Activated T-cell treated with anti-CD3 and anti-CD28 coated beads for 4 hours (primary cell): ENCODE measurements at places on chromosomes 2 and 18.

DNA sequence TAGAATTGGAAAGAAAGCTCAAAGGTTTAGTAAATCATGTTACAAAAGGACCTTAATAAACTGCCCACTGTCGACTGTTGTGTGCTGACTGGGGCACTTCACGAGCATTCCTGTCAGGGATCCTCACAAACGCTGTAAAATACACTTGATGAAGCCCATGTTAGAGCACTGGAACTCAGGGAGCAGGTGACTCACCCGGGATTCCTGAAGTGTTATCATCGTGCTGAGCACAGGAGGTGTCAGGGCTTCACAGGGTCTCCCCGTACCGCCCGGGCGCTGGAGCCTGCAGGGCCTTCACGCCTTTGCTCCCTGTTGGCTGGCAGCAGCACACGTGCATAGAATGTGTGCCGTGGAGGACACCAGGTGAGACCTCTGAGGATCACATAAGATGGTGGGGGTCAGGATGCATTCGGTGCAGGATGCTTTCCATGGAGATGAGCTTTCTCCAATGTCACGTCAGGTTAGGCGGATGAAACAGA lies 187.3 kb downstream of the SNTG2 start:
- DNase-seq, result no peak

DNA sequence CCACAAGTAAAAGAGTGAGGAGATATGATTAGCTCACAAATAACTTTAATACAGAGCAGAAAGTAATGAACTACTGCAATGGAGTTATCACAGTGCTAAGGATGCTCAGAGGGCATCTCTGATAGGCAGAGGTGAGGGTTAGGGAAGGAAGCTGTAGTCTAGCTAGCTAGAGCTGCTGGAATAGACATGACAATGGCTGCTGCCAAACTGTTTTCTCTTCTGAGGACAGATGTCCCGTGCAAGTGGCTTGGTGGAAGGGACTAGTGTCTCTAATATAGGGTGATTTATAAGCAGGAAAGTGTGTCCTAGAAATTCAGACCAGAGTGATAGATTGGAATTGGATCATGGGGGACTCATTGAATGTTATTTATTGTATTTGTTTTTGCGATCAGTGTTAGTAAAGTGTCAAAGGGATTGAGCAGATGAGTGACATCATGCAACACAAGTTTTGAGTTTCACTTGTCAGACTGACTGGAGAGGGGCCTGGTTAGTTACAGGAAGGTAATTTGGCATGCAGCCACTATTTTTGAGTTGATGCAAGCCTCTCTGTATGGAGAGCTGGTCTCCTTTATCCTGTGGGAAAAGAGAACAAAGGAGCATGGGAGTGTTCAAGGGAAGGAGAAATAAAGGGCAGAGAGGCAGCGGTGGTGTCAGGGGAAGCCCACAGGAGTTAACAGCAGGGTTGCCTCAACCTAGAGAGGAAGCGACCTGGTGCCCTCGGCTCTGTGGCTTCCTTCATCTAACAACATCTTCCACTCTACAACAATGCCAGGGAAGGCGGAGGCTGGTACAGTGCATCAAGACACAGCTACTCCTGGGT lies 1.9 kb downstream of the CTLA4 start:
- peak; percentile 12 for DNase-seq

DNA sequence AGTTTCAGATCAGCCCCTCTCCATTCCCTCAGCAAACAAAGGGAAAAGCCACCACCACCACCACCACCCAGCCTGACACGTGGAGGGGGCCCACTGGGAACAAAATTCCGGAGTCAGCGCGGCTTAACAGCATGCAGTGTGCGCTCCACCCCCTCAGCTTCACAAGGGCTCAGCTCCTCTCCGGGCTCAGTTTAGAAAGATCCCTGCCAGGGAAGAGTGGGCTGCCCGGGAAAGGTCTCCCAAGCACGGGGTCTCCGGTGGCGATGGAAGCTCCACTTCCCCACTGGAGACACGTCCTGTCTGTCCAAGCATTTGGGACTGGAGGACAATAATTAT lies 55.7 kb downstream of the SNORC start:
- DNase-seq, result no peak

- DNase-seq, result no peak
Observed at GRCh38 chr2:65922794-65923193, 490.4 kb upstream of the SPRED2 start.

GRCh38 chr18:51527826-51528225 lies 330.3 kb upstream of the MEX3C start:
- DNase-seq, result no peak

DNA sequence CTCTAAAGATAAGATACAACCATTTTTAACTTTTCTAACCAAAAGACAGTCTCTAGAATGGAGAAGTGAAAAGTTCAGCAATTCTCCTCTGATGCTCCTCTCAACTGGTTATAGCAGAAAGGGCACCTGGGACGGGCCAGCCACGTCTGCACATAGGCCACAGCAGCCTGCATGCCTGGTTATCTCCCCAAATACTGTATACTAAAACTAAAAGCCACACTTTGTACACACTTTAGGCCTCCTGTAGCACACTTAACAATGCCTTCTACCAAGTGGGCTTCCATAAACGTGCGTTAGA lies 179.1 kb downstream of the ANKRD44 start:
- no peak for DNase-seq

- no peak for DNase-seq
Observed at GRCh38 chr2:179720173-179720772, 141.1 kb downstream of the ZNF385B start.

DNA sequence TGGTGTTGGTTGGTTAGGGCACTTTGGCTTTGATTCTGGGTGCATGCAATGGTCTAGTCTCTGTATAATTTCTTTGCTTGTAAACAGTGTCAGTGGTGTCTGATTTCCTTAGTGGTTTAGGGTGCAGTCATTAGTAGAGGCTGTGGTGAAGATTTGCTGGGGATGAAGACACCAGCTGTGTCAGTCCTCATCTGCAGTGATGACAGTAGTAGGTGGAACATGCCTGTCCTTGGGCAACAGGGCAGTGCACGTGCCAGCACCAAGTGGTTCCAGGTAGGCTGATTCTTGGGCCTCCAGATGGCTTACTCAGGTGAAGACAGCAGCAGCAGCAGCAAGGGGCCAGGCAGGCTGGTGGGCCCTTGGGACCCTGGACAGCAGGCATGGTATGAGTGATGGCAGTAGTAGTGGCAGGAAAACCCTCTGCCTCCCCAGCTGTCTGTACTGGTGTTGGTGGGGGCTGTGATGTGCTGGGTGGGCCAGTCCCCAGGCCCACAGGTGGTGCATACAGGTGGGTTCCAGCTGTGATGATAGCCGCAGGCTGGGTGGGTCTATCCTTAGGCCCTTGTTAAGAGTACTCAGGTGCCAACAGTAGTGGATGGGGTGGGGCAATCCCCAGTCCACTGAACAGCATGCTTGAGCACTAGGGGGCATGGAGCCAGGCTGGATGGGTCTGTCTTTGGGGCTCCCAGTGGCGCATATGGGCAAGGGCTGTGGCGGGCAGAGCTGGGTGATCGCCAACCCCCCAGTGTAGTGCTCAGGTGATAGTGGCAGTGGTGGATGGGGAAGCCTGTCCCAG lies 140.7 kb upstream of the THUMPD2 start:
- DNase-seq, result no peak

- DNase-seq, result no peak
Observed at GRCh38 chr2:150520887-150521664, 33.6 kb upstream of the RND3 start.

- DNase-seq, result no peak
Observed at GRCh38 chr2:197259470-197259999, 51.0 kb downstream of the ANKRD44 start.

DNA sequence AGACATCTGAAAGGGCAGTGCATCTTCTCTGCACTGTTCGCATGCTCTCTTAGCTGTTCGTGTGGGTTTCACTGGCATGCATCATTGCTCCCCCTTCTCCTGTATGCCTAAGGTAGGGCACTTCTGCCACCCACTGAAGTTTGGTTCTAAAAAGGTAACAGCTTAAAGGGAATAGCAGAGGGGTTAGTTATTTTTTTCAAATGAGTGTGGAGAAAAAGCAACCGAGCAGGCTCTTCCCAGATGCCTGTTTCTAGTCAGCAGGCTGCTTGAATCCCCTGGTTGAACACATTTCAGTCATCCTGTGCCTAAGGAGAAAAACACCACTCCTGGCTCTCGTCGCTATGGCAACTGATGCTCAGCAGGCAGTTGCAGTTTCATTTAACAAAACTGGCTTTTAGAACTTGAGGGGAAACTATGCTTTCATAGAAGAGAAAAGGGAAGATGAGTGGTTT lies 69.8 kb upstream of the GALNT3 start:
- no peak for DNase-seq

DNA sequence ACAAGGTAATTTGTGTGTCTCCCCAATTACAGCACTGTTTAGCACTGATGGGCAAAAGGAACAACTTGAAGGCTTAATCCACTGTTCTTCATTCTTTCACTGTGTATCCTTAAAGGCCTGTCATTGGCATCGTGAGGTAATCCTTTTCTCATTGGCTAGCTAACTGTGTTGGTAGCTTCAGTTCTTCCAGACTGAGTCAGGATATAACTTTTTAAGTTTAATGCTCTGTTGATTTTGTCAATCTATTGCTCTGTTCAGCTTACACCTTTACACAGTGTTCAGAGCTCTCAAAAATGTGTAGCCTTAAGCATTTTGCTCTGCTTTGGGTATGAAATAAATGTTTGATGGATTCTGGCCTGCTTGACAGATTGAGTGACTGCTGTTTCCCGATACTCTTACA lies 148.2 kb downstream of the KIAA1328 start:
- DNase-seq, result no peak

GRCh38 chr2:188326669-188327301 lies 35.1 kb downstream of the GULP1 start:
- no peak for DNase-seq

DNA sequence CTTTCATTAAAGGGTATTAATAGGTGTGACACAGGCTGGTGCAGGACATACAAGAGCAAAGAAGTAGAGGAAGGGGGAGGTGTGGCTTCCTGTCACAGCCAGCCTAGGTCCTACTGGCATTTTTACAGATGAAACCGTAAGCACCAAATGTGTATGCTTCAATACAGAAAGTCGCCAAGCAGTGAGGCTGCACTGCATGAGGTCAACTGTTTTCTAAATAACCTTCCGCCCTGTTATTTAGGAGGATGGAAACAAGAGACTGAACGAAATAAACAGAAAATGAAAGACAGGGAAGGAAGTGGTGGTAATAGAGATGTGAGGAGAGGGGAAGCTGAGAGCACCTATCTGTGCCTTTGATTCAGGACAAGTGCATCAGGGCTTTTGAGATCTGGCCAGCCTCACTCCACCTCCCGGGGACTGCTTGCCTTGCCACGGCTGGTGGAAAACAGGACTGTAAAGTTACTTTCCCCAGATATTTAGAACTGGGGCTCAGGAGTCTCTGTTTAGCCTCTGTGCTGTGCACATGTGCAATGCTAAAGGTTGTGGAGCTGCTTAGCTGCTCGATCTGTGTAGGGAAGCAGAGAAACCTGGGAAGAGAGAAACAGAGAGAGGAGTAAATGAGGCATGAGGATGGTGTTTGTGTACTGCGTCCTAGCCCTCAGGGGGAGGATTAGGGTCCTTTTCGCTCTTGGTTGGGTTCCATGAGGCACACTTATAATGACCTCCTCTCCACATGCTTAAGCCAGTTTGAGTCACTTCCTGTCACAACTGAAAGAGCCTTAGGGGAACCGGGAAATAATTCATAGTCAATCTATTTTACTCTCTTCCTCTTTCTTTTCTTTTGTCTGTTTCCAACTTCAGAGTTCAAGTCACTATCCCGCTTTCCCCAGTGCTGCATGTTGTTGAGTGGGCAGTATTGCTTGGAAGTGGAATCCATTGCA lies 62.3 kb upstream of the BOD1L2 start:
- DNase-seq, result no peak

- DNase-seq, result no peak
Observed at GRCh38 chr18:78977637-78978348, 1.8 kb upstream of the SALL3 start.

- no peak for DNase-seq
Observed at GRCh38 chr2:57177176-57177575, 869.4 kb upstream of the VRK2 start.

DNA sequence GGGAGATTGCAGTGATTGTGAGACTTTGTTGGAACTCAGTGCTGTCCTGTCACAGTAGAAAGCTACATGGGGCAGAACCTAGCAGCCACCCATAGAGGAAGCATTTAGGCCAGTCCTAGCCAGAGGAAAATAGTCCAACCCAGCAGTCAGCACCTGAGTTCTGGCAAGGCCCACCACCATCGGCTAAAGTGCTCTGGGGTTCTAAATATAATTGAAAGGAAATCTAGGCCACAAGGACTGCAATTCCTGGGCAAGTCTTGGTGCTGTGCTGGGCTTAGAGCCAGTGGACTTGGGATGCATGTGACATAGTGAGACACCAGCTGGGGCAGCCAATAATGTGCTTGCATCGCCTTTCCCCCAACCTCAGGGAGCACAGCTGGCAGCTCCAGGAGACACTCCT lies 28.9 kb upstream of the ACTR2 start:
- no peak for DNase-seq

DNA sequence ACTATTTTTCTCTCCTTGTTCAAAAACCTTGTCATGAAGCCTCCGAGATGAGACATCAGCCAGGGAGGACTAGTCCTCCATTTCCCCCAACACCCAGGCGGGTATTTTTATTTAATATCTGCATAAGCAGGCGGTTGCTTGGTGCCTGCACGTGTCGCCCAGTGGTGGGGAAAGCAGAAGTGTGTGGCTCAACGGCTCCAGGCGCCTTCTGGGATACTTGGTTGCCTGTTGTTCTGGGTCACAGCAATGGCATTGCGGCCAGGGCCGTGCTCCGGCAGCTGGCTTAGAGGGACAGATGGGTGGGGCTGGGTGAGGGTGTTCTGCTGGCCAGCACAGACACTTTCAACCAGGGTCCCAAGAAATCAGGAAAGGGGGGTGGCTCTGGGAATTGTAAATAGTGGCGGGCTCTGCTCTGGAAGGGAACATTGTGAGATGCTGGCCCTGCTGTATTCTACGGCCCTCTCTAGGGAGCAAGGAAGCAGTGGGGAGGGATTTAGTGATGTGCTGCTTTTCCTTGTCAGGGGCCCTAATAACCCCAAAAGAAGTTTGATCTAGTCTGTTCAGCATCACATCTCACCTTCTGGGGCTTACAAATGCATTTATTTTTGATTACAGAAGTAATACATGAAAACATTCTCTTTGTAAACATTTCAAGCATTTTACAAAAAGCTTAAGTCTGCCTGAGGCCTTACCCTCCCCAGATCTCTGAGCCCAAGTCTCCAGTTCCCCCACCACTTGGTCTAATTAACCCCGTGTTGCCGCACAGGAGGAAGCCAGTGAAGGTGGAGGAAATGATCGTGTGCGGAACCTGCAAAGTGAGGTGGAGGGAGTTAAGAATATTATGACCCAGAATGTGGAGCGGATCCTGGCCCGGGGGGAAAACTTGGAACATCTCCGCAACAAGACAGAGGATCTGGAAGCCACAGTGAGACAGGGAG lies 1.1 kb downstream of the VAMP8 start:
- no peak for DNase-seq
